Smooth muscle cell of bladder (primary cell): ENCODE measurements at places on chromosomes 12 and 14. TPM values are rescaled to one million over a fixed set of nuclear protein-coding genes. Genes with fewer than 3 reads are reported as not detected.

The PTPRO gene
- 0.85 and 1.3 TPM in 2 replicates for total RNA-seq

The ADGRD1 gene
- total RNA-seq = 10.2 and 19.9 TPM in 2 replicates

The DAZAP2 gene
- 53.8 and 54.2 TPM in 2 replicates for total RNA-seq

The CD4 gene
- total RNA-seq = 0.28 and 0.43 TPM in 2 replicates

The LIN7A gene
- total RNA-seq = 7.0 and 12.7 TPM in 2 replicates

The SCNN1A gene
- total RNA-seq = under 0.01 and 0.37 TPM in 2 replicates

The TPH2 gene
- total RNA-seq = not detected in 2 replicates

The PRICKLE1 gene
- 4.3 and 14.6 TPM in 2 replicates for total RNA-seq

The NEUROD4 gene
- total RNA-seq = not detected in 2 replicates

The ERBB3 gene
- 0.28 TPM in 2 replicates for total RNA-seq

The PRR4 gene
- total RNA-seq = 0.37 and 0.57 TPM in 2 replicates

The GLIPR1L1 gene
- not detected in 2 replicates for total RNA-seq

The RIN3 gene
- 4.7 and 6.5 TPM in 2 replicates for total RNA-seq

The NKX2-8 gene
- total RNA-seq = not detected in 2 replicates

The PTHLH gene
- total RNA-seq = 2.0 and 17.8 TPM in 2 replicates

The LRRC10 gene
- total RNA-seq = under 0.01 TPM in 1 of 2 replicates, not detected in the other

The ADCY6 gene
- total RNA-seq = 41.0 and 43.7 TPM in 2 replicates

The EML1 gene
- 62.0 and 77.8 TPM in 2 replicates for total RNA-seq

The PRMT5 gene
- total RNA-seq = 45.7 and 48.5 TPM in 2 replicates

The CMKLR1 gene
- 0.09 and 0.14 TPM in 2 replicates for total RNA-seq

The WSCD2 gene
- total RNA-seq = not detected in 2 replicates

The GPR132 gene
- under 0.01 and 0.55 TPM in 2 replicates for total RNA-seq
